ENCODE measurements at places on chromosomes 16 and 17.

DNA sequence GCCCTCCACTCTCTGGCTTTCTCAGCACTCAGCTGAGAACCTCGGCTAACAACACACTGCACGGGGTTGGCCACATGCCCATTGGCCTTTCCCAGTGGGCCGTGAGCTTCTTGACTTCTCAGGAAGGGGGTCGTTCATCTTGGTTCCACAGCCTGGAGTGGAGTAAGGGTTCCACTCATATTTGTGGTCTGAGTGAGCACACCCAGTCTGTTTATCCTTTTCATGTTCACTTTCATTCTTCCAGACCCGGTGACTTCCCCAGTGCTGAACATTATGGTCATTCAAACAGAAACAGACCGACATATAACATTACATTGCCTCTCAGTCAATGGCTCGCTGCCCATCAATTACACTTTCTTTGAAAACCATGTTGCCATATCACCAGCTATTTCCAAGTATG is 8.2 kb downstream of the MILR1 start:
- no peak overlapping the region for H3K4me3 ChIP-seq
- DNase-seq, result no peak
- H3K27me3 ChIP-seq, result no peaks in the 10 kb centered on the region
- H3K4me1 ChIP-seq, result no peaks in the 10 kb centered on the region
- no peaks in the 10 kb centered on the region for H3K36me3 ChIP-seq

DNA sequence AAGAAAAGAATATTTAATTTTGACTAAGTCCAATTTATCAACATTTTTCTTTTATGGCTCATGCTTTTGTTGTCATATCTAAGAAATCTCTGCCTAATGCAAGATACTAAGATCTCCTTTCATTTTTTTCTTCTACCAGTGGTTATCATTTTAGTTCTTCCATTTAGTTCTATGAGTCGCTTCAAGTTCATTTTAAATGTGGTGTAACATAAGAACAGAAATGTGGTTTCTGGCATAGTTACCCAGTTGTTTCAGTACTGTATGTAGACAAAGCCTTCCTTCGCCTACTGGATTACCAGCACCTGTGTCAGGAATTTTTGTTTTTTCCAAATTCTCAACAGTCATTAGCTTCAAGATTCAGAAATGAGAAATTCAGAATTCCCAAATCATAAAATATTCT is 175.7 kb downstream of the PARN start:
- no peak overlapping the region for H3K4me3 ChIP-seq
- no peaks in the 10 kb centered on the region for H3K36me3 ChIP-seq
- peaks cover 5% of the 10 kb centered on the region for H3K4me1 ChIP-seq
- no peaks in the 10 kb centered on the region for H3K27me3 ChIP-seq

DNA sequence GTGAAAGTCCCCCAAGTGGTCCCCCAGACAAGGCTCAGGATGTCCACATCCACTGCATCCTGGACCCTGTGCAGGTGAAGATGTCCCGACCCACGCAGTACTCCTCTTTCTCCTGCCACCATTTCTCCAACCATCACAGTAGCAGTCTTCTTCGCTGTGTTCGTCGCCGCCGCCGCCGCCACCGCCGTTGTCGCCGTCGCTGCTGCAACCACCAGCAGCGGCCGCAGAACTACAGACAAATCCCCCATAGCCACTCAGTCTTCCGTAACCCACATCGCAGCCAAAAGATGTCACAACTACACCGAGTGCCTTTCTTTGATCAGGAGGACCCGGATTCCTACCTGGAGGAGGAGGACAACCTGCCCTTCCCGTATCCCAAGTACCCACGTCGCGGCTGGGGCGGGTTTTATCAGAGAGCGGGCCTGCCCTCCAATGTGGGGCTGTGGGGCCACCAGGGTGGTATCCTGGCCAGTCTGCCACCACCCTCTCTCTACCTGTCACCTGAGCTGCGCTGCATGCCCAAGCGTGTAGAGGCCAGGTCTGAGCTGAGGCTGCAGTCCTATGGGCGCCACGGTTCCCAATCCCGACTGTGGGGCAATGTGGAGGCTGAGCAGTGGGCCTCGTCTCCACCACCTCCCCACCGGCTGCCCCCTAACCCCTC is 917 bp downstream of the SPEM2 start:
- H3K27ac ChIP-seq, result no peak overlapping the region
- H3K4me1 ChIP-seq, result peaks cover 4% of the 10 kb centered on the region
- no peaks in the 10 kb centered on the region for H3K36me3 ChIP-seq
- H3K4me3 ChIP-seq, result no peak overlapping the region

DNA sequence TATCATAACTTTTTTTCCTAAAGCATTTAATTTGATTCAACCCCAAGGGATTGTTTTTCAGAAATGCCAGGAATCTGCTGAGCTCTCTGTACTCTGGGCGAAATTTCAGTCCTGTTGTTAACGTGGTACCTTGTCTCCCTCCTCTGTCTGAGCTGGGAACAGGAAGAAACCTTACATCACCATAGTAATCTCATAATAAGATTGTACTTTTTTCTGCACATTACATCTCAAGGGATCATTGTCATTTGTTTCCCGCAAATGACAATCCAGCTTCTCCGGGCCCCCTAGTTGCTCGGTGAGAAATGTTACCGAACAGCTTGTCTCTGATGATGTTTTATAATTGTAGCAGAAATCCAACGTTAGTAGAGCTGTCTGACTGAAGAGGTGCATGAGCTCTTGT is 152.7 kb upstream of the ERCC4 start:
- DNase-seq, result peak; percentile 37
- no peaks in the 10 kb centered on the region for H3K36me3 ChIP-seq
- H3K27me3 ChIP-seq, result no peaks in the 10 kb centered on the region
- no peak overlapping the region for H3K27ac ChIP-seq
- H3K4me3 ChIP-seq, result no peak overlapping the region

DNA sequence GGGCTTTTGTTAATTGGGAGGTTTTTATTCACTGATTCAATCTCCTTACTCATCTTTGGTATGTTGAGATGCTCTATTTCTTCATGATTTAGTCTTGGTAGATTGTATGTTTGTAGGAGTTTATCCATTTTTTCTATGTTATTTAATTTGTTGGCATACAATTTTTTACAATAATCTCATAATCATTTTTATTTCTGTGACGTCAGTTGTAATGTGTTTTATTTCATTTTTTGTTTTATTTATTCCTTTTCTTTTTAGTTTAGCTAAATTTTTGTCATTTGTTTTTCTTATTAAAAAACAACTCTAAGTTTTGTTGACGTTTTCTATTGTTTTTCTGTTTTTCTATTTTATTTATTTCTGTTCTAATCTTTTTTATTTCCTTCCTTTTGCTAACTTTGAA is 389.8 kb downstream of the HS3ST3B1 start:
- no peak overlapping the region for H3K4me3 ChIP-seq
- H3K27me3 ChIP-seq, result no peaks in the 10 kb centered on the region
- no peaks in the 10 kb centered on the region for H3K36me3 ChIP-seq
- no peaks in the 10 kb centered on the region for H3K4me1 ChIP-seq
- no peak overlapping the region for H3K27ac ChIP-seq
- no peak for DNase-seq

- peaks cover 17% of the 10 kb centered on the region for H3K4me1 ChIP-seq
- no peaks in the 10 kb centered on the region for H3K36me3 ChIP-seq
- DNase-seq, result no peak
- no peaks in the 10 kb centered on the region for H3K27me3 ChIP-seq
Observed at GRCh38 chr17:59623151-59623550, 3.5 kb downstream of the CLTC start.

DNA sequence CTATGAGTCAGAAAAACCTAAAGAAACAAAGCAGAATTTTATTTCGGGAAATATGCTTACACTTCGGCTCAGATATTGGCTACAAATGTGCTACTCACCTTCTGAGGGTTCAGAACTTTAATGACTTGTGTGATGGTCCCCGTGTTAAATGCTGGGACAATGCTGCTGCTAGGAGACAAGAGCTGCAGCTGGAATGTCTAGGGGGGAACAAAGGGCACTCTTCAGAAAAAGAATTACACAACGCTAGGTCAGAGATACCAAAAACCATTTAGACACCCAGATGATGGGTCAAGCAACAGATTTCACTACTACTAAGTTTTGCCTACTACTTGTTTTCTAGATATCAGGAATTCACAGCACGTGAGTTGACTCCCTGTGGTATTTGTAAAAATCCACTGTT is 10.0 kb upstream of the PHLPP2 start:
- H3K36me3 ChIP-seq, result peaks cover 73% of the 10 kb centered on the region
- no peak for DNase-seq
- peaks cover 16% of the 10 kb centered on the region for H3K4me1 ChIP-seq
- no peak overlapping the region for H3K4me3 ChIP-seq
- H3K27me3 ChIP-seq, result no peaks in the 10 kb centered on the region

- H3K27me3 ChIP-seq, result peaks cover 58% of the 10 kb centered on the region
- peaks cover 3% of the 10 kb centered on the region for H3K4me1 ChIP-seq
- no peak overlapping the region for H3K4me3 ChIP-seq
- H3K36me3 ChIP-seq, result no peaks in the 10 kb centered on the region
- no peak for DNase-seq
- H3K27ac ChIP-seq, result no peak overlapping the region
Observed at GRCh38 chr17:49553676-49554335, 21.9 kb upstream of the NXPH3 start.

GRCh38 chr17:81941484-81942166 is 4.5 kb upstream of the PYCR1 start:
- H3K4me3 ChIP-seq, result no peak overlapping the region
- no peaks in the 10 kb centered on the region for H3K36me3 ChIP-seq
- H3K27ac ChIP-seq, result no peak overlapping the region
- peaks cover 15% of the 10 kb centered on the region for H3K4me1 ChIP-seq

DNA sequence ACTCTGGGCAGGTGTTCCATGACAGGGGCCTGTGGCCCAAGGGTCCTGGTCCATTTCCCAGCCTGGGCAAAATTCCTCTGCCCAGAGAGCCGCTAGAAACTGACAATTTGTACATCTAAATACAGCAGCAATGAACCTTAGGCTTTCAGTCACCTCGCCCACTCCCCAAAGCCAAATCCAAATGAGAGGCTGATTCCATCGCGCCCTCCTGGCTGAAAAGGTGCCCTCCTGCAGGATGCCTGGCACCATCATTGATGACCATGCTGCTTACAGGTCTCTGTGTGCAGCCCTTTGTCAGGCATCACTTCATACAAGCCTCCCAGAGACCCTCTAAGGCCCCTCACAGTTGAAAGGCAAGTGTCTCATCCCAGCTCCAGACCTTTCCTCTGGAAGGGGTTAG is 114.7 kb downstream of the C16orf78 start:
- H3K4me1 ChIP-seq, result peaks cover 10% of the 10 kb centered on the region
- H3K4me3 ChIP-seq, result no peak overlapping the region
- H3K36me3 ChIP-seq, result peaks cover 3% of the 10 kb centered on the region
- H3K27me3 ChIP-seq, result no peaks in the 10 kb centered on the region
- no peak overlapping the region for H3K27ac ChIP-seq

- H3K36me3 ChIP-seq, result no peaks in the 10 kb centered on the region
- no peak for DNase-seq
- H3K4me3 ChIP-seq, result no peak overlapping the region
- no peaks in the 10 kb centered on the region for H3K4me1 ChIP-seq
- H3K27me3 ChIP-seq, result no peaks in the 10 kb centered on the region
Observed at GRCh38 chr16:77170805-77171204, 20.2 kb upstream of the MON1B start.

GRCh38 chr16:29744541-29745101 is 1.2 kb downstream of the C16orf54 start:
- no peaks in the 10 kb centered on the region for H3K36me3 ChIP-seq
- no peak for DNase-seq
- H3K4me1 ChIP-seq, result no peaks in the 10 kb centered on the region
- H3K27ac ChIP-seq, result no peak overlapping the region
- no peak overlapping the region for H3K4me3 ChIP-seq
- no peaks in the 10 kb centered on the region for H3K27me3 ChIP-seq

GRCh38 chr17:388087-388486 is 35.5 kb upstream of the RPH3AL start:
- H3K36me3 ChIP-seq, result no peaks in the 10 kb centered on the region
- H3K27me3 ChIP-seq, result no peaks in the 10 kb centered on the region
- H3K4me1 ChIP-seq, result peaks cover 17% of the 10 kb centered on the region

DNA sequence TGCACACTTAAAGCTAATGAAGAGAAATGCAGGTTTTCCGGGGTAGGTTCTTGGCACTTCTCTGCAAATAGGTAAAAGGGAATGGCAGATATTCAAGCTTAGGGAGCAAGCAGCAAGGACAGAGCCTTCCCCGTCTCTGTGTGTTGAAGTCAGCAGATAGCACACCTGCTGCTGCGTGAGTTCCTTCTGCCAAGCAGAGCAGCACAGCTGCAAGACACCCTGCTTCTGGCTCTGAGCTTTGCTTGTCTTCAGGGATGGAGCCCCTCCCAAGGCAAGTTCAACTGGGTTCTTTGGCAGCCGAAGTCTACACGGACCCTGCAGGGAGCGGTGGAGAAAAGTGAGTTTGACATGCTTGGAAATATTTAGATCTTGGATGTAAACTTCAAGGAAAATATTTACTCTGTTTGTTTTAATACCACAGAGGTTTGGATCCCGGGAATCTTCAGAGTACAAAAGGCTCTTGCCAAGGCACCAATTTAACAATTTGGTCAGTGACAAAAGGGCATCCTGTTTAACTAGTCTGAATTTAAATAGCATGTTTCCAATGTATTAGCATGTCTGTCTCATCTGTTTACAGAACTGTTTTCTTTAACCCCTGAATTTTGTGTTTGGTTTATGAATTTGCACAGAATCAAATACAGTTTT is 113.4 kb upstream of the KCNJ16 start:
- DNase-seq, result no peak
- no peaks in the 10 kb centered on the region for H3K36me3 ChIP-seq
- no peak overlapping the region for H3K27ac ChIP-seq
- no peak overlapping the region for H3K4me3 ChIP-seq

- H3K27ac ChIP-seq, result peak overlapping the region; percentile 100
- no peaks in the 10 kb centered on the region for H3K27me3 ChIP-seq
- H3K4me3 ChIP-seq, result peak overlapping the region; percentile 96
- H3K36me3 ChIP-seq, result peaks cover 31% of the 10 kb centered on the region
- H3K4me1 ChIP-seq, result peaks cover 5% of the 10 kb centered on the region
- DNase-seq, result no peak
Observed at GRCh38 chr16:30697264-30698138, 1.5 kb upstream of the SRCAP start.

DNA sequence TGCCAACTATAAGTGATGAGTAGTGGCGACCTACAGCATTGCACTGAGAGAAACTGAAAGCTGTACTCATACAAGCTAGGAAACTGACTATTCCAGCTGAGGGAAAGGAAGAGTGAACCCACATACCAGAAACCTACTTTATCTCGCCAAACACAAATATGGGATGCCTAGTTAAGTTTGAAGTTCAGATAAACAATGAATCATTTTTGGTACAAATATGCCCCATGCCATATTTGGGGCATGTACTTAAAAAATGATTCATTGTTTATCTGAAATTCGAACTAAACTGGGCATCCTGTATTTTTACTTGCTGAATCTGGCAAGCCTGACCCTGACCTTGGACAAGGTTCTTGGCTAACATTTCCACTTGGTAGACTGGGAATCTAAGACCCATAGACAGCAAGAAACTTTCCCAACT is 527.8 kb upstream of the PSMD7 start:
- no peak overlapping the region for H3K27ac ChIP-seq
- DNase-seq, result no peak
- H3K4me3 ChIP-seq, result no peak overlapping the region
- no peaks in the 10 kb centered on the region for H3K4me1 ChIP-seq
- H3K36me3 ChIP-seq, result no peaks in the 10 kb centered on the region

GRCh38 chr16:10805334-10805733 is 13.3 kb downstream of the TVP23A start:
- DNase-seq, result no peak
- no peaks in the 10 kb centered on the region for H3K4me1 ChIP-seq
- no peaks in the 10 kb centered on the region for H3K36me3 ChIP-seq
- no peaks in the 10 kb centered on the region for H3K27me3 ChIP-seq
- H3K27ac ChIP-seq, result no peak overlapping the region
- H3K4me3 ChIP-seq, result no peak overlapping the region

Data from neuronal stem cell (in vitro differentiated cells).